T1000 (cell line): ENCODE measurements at places on chromosomes 2 and 18.
A peak's percentile ranks its signal among the peaks of the same experiment; 100 is the strongest.

DNA sequence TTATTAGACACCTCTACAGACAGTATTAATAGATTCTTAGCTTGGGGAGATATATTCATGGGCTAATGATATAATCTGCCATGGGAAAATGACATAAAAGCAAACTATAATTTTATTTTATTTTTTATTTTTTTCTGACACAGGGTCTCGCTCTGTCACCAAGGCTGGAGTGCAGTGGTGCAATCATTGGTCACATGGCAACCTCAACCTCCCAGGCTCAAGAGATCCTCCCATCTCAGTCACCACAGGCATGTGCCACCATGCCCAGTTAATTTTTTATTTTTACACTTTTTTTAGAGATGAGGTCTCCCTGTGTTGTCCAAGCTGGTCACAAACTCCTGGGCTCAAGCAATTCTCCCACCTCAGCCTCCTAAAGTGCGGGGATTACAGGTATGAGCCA, 39.3 kb downstream of the RTN4 start:
- DNase-seq: no peak

DNA sequence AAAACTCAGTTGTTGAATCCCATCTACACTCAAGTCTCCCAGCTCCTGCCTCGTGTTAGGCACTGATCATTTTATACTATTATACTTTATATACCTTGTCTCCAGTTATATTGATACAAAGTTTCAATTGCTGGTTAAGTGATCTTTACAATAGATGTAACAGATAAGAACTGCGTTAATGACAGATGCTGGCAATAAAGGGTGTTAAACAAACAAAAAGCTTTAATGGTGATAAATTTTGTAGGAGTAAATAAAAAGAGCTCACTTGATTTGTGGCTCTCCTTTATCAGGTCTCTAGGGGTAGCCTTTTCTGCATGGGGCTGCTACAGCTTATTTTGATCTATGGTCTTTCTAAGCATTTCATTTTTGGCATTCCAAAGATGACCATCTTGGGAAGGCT, 106.9 kb upstream of the GAREM1 start:
- DNase-seq: no peak

- DNase-seq: no peak
These were observed 4.0 kb upstream of the GPR17 start for GRCh38 chr2:127641846-127642507.

GRCh38 chr2:159232456-159233170, 53.9 kb downstream of the WDSUB1 start:
- no peak for DNase-seq

- no peak for DNase-seq
These were observed 1.7 kb upstream of the PPP4R1 start for GRCh38 chr18:9616049-9616448.

DNA sequence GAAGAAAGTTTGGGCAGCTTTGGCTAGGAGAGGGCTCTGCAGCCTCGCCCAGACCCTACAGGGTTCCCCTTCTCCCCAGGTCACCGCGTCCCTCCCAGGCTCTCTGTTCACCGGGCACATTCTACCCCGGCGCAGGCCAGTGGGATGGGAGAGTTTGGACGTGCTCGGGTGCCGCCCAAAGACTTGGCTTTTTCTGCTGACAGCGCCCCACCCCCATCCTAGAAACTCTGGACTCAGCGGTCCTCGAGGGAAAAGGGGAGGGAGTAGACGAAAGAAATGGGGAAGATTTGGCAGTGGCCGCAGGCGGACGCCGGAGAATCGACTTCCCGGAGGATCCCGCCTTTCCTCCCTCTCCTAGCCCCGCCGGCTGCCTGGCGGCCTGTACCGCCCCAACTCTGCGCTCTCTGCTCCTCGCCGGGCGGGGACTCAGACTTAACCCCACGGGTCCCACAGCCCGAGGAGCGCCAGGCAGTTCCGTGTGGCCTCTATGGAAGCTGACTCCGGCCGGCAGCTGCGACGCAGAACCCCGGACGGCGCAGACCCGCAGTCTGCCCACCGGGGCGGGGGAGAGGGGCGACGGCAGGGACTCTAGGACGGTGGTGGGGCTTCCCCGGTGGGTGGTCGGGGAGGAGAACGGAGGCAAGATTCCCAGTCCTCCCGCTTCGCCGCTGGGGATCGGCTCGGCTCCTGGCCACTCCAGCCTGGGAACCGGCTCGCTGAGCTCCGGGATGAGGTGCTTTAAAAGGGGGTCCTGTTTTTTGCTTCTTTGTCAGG, 863 bp upstream of the SIX2 start:
- peak; percentile 83 for DNase-seq

DNA sequence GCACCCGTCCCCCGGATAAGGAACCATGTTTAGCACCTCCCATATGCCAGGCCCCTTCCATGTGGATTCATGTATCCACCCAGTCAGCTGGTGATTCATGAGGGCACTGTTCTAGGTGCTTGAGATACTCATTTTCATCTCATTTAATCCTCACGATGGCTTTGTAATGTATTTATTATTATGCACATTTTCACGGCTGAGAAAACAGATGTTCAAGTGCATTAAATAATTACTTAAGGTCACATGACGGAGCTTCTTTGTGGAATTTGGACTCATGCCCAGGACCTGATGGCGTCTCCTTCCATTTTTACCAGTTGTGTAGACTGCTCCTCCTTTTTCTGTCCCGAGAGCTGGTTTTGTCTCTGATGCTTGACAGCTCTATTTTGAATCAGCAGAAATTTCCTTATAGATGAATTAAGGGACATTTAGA, 72.2 kb upstream of the RBM44 start:
- DNase-seq: no peak

GRCh38 chr2:48345176-48345575, 184.8 kb upstream of the STON1 start:
- DNase-seq: no peak

DNA sequence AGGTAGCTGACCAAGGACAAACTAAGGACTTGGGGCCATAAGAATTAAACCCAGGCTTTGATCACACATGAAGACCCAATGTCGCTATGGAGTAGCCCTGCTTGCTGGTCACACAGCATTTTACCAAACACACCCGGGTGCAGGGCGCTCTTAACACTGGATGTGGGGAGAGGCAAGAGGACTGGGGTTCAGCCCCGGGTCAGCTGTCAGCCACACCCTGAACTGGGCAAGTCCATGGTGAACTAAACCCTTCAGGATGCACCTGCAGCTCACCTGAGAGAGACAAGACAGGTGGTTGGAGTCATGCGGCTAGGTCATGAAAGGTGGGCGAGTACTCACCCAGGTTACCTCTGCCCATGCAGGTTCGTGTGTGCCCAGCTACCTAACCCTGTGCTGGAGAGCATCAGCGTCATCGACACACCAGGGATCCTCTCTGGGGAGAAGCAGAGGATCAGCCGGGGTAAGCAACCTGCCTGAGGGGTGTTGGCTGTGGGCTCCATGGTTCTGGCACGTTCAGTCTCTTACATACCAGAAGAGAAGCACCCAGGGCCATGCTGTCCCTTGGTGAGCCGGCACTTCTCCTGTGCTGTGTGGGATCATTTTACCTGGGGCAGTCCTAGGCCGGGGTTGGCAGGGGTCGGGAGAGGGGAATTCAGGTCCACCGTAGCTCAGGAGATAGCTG, 15.2 kb downstream of the EHD3 start:
- no peak for DNase-seq

DNA sequence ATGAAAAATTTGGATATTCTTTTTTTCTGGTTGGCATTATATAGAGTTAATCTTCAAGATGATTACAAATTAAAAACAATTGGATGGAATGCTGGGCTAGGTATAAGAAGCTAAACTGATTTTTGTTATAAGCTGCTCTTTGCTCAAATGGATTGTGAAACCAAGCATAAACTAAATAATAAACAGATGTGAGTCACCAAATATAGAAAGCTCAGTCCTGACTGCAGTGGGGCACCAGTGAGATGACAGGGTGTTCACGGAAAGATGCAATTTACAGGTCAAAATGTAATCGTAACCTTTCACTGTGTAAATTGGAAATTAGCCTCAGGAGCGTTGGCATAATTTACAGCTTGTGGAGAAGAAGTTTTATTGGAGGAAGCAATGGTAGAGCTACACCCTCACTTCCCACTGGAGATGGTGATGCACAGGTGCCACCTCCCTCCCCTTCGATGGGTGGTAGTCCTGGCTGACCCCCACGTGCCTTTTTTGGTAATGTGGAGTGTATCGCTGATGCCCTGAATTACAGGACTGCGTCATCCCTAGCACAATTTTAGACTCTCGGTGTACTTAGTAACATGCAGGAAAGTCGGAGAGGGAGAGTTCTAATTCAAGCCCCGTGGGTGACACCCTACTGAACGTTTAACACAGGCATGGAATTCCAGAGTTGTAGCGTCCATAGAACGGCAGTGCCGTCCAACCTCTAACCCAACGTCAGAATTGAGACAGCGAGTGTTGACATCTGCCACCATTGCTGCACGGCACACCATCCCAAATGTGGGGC, 73.9 kb upstream of the NFATC1 start:
- DNase-seq: no peak

DNA sequence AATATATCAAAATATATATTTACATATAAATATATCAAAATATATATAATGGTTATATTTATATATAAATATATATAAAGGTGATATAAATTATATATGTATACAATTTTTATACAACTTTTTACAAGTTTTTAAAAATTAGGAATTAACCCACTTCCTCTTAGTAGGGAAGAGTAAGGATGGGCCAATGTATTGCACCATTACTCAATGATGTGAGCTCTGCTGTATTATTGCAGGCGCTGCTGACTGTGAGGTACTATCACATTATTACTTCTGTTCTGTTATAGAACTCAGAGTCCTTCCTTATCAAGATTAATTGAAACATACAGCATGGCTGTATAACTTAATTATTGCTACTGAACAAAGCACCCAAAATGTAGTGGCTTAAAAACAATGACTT, 46.0 kb downstream of the CCDC195 start:
- no peak for DNase-seq

DNA sequence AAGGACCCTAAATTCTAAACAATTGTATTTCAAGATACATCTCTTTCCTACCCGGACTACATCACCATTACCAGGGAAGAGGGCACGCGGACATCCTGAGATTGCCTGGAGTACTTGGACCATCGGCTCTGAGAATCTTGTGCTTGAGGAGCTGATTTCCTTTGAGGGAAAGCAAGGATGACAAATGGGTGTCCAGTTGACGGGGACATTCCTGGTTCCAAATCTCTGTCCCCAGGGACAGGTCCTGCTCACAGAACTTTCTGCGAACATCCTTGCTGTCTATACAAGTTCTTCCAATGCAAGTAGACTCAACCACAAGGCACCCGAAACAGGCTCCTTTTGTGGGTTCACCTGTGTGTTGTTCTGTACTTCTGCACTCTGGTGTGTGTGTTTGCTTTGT, 289.5 kb upstream of the MYT1L start:
- DNase-seq: no peak

GRCh38 chr18:54916507-54916906, 42.8 kb downstream of the CCDC68 start:
- no peak for DNase-seq

- DNase-seq: no peak
These were observed 563.2 kb downstream of the RNF144A start for GRCh38 chr2:7480431-7480830.

GRCh38 chr2:153864022-153864421, 7.7 kb upstream of the GALNT13 start:
- DNase-seq: no peak

DNA sequence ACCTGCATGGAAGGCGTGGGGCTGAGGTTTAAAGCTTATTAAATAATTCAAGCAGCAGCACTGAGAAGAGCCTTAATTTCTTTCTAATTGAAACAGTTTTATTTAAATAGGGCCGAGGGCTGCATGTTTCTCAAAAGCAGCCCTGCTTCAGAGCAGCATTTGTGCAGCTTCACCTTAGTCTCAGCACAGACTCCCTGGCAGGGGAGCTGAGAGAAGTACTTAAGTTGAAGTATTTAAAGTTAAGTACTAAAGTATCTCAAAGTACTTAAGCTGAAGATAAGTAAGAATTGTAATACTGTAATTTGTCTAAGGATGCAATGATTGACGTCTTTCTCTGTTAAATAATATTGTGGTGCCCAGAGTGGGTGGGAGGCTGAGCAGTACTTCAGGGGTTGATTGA, 31.4 kb downstream of the IMPA2 start:
- no peak for DNase-seq

DNA sequence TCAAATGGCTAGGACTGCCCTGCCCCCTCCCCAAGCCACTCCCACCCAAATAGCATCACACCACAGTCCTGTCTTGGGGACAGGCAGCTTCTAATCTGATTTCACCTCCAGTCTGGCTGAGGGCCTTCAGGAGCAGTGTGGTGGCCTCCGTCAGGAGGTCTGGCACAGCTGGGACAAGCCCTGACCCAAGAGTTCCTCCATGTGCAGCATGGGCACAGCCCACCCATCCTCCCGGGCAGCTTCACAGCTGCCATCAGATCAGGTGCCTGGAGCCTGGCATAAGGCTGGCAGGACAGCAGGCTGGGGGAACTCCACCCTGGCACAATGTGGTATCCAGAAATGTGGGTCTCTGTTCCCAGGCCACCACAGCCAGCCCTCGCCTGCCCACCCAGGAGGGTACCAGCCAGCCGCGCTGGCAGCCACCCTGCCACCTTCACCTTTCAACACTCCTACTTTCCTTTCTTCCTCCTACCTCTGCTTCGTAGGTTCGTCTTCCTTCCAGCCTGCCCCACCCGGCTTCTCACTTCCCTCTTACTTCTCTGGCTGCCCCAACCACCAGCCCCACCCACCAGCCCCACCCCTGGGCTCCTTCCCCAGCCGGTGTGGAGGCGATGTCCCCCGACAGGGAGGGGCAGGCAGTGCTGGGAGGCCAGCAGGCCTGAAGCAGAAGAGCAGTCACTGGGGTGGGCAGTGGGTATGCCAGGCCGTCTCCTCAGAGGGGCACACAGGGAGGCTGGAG, at the start of gene CAPG:
Gene CAPG (minus strand): TSS at position 522 of the 739 bp plus-strand sequence. CDS start 8,221 bp downstream, outside the sequence.
- no peak for DNase-seq

- DNase-seq: no peak
These were observed 173.4 kb downstream of the EIPR1 start for GRCh38 chr2:3204031-3204821.

DNA sequence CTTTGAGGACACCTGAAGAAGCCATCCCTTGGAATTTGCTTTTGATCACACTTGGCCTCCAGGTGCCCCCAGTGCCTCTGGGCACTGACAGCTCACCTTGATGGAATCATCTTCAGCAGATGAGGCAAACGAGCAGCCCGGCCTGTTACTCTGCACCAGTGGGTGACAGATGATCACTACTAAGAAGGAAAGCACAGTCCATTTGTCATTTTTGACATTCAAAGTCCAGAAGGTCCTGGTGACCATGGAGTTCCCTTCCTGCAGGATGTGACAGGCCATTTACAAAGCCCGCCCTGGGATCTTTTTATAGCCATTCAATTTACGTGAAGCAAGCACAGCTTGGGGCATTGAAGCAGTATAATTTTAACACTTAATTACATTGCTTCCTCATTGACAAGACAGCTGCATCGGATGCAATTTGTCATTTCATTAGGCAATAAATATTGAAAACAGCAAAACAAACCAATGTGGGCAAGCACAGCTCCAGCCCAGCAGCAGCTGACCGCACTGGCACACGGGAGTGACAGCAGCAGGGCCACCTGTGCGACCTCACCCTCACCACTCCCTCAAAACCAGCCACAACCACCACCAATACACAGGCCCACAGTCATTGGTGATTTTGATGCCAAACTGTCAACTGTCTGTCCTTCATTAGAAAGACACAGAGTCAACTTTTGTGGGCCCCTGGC, 76.0 kb upstream of the SLC66A3 start:
- DNase-seq: no peak

GRCh38 chr2:217481577-217481976, 521.2 kb downstream of the TNS1 start:
- no peak for DNase-seq
